ENCODE measurements at places on chromosomes 2 and 18.

GRCh38 chr2:160967523-160967922 lies 192.7 kb upstream of the TANK start:
- H3K36me3 ChIP-seq: no peaks in the 10 kb centered on the region
- H3K4me1 ChIP-seq: no peaks in the 10 kb centered on the region
- H3K4me3 ChIP-seq: no peak overlapping the region
- no peak for DNase-seq
- H3K27ac ChIP-seq: no peak overlapping the region

DNA sequence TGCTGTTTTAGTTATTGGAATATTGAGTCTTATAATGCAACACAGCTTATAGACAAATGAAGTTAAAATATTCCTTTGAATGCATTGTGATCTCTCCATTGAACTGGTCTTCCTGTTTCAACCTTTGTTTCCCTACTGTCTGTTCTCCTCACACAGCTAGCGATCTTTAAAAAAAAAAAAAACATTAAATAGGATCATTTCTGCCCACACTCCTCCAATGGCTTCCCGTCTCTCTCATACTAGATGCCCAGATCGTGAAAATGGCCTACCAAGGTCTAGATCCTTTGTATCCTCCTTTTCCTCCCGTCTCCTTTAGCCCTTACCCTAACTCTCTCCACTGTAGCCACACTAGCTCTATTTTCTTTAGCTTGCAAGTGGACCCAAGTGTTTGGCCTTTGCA lies 2.4 kb downstream of the FAM171B start:
- no peak overlapping the region for H3K4me3 ChIP-seq
- no peaks in the 10 kb centered on the region for H3K36me3 ChIP-seq
- no peak overlapping the region for H3K27ac ChIP-seq
- no peak for DNase-seq

DNA sequence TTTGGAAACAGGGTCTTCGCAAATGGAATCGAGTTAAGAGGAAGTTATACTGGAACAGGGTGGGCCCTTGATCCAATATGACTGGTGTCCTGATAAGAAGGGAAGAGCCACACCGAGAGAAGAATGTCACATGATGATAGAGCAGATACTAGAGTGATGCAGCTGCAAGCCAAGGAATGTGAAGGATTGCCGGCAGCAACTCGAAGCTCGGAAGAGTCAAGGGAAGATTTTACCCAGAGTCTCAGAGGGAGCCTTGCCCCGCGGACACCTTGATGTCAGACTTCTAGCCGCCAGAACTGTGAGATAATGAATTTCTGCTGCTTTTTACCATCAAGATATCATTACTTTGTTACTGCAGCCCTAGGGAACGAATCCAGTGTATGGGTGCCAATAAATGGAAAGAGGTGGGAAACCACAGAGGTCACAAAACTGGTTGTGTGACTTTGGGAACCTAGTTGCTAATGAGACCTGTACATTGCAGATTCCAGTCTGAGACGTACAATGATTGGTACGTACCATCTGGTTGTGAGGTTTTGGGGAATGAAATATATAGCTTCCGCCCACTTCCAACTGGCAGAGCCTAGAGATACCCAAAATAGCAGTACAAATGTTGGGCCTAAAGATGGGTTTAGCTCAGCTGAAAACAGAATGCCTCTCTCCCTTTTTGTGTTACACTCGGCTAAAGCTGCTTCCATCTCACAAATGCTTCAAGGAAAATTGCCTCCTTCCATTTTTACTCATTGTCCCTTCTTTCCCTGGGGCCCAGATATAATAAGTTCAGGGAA lies 28.6 kb upstream of the VWA3B start:
- H3K4me3 ChIP-seq: no peak overlapping the region
- DNase-seq: no peak
- no peaks in the 10 kb centered on the region for H3K4me1 ChIP-seq
- peaks cover 16% of the 10 kb centered on the region for H3K27me3 ChIP-seq
- no peak overlapping the region for H3K27ac ChIP-seq
- H3K36me3 ChIP-seq: peaks cover 2% of the 10 kb centered on the region

- DNase-seq: peak; percentile 79
- peaks cover 4% of the 10 kb centered on the region for H3K4me1 ChIP-seq
- H3K36me3 ChIP-seq: peaks cover 9% of the 10 kb centered on the region
- peak overlapping the region; percentile 64 for H3K4me3 ChIP-seq
- H3K27me3 ChIP-seq: peaks cover 13% of the 10 kb centered on the region
These were observed 27.2 kb upstream of the PTPN2 start for GRCh38 chr18:12911025-12911928.

DNA sequence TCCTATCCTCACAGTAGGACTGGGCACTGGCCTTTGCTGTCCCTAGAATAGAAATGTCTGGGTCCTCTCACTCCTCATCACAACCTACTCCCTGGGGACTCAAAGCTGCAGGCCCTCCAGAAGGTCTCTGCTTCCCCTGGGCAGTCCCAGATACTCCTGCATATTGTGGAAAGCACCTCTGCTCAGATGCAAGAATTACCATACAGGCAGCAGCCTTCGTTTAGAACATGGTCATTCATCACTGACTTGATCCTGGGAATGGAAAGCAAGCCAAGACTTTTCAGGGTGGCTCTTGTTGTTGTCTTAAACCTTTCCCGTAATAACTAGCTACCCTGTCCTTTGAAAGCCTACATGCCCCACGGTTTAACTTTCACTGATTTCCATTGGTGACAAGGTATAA lies 53.1 kb upstream of the NPAS2 start:
- no peak for DNase-seq
- H3K4me3 ChIP-seq: no peak overlapping the region
- H3K4me1 ChIP-seq: no peaks in the 10 kb centered on the region
- no peaks in the 10 kb centered on the region for H3K36me3 ChIP-seq

GRCh38 chr2:28357948-28358667 lies 34.5 kb upstream of the FOSL2 start:
- H3K27me3 ChIP-seq: peaks cover 4% of the 10 kb centered on the region
- H3K4me1 ChIP-seq: peaks cover 37% of the 10 kb centered on the region
- no peak overlapping the region for H3K4me3 ChIP-seq
- H3K27ac ChIP-seq: peak overlapping the region; percentile 99
- DNase-seq: no peak
- no peaks in the 10 kb centered on the region for H3K36me3 ChIP-seq

DNA sequence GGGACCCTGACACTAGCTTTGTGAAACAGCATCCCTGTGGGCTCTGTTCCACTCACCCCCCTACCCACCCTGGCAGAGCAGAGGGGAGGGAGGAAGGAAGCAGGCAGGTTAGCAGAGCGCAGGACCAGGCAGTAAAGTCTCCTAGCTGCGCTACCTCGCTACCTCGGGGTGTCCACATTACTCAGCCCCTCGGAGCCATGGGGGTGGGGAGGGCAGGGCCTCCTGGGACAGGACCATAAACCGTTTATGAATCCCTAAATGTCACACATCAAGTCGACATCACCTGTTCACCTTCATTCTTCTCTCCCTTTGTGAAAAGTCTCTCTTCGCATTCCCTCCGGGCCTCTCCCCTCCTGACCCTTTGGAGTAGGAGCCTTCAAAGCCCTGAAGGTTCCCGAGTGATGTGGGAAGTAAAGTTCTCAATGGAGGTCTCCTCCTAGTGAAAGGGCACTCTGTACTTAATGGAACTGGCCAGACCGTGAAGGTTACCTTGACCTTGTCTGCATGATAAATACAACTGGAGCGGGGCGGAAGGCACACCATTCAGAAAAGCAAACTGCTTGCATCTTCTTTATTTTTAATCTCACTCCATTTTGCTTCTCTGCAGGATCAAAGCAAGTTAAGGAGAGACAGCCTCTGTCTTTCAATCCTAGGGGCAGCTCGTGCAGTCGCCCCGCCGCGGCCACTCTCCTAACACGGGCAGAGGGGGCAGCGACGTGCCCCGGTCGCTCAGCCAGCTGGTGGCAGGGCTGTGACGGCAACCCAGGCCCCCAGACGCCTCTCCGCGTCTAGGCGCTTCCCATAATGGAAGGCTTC lies 23.7 kb upstream of the SMAD7 start:
- H3K36me3 ChIP-seq: peaks cover 1% of the 10 kb centered on the region
- peaks cover 10% of the 10 kb centered on the region for H3K4me1 ChIP-seq
- H3K27me3 ChIP-seq: peaks cover 59% of the 10 kb centered on the region
- H3K4me3 ChIP-seq: peak overlapping the region; percentile 72

DNA sequence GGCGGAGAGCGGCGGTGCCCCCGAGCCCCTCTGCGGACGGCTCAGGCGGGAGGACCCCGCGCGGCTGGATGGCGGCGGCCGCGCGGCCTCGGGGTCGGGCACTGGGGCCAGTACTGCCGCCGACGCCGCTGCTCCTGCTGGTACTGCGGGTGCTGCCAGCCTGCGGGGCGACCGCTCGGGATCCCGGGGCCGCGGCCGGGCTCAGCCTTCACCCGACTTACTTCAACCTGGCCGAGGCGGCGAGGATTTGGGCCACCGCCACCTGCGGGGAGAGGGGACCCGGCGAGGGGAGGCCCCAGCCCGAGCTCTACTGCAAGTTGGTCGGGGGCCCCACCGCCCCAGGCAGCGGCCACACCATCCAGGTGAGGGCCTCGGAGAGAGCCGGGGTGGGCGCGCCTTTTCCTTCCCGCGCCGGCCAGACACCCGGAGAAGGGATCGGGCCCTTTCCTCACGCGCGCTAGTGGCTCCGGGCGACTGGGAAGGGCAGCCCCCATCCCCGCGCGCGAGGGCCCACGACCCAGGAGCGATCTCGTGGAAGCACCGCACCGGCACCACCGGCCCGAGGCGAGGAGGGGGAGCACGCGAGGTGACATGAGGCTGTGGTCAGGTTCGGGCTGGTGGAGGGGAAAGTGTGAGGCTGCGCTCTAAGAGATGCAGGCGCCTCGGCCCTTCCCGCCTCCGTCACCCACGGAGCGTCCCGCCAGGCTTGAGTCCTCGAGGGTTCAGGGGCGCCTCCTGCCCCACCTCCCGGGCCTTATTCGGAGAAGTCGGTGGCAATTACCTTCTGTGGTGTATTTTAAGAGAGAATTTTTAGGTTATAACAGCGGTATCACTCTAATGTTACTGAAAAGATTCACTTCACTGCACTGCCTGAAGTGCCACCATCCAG lies 607 bp downstream of the LAMA3 start:
- H3K27ac ChIP-seq: no peak overlapping the region
- peaks cover 65% of the 10 kb centered on the region for H3K27me3 ChIP-seq
- peak overlapping the region; percentile 30 for H3K4me3 ChIP-seq
- peak; percentile 61 for DNase-seq
- H3K36me3 ChIP-seq: no peaks in the 10 kb centered on the region
- H3K4me1 ChIP-seq: peaks cover 10% of the 10 kb centered on the region

- no peaks in the 10 kb centered on the region for H3K4me1 ChIP-seq
- no peak overlapping the region for H3K27ac ChIP-seq
- no peaks in the 10 kb centered on the region for H3K36me3 ChIP-seq
- no peak for DNase-seq
These were observed 256.3 kb upstream of the PKDCC start for GRCh38 chr2:41791523-41791922.

DNA sequence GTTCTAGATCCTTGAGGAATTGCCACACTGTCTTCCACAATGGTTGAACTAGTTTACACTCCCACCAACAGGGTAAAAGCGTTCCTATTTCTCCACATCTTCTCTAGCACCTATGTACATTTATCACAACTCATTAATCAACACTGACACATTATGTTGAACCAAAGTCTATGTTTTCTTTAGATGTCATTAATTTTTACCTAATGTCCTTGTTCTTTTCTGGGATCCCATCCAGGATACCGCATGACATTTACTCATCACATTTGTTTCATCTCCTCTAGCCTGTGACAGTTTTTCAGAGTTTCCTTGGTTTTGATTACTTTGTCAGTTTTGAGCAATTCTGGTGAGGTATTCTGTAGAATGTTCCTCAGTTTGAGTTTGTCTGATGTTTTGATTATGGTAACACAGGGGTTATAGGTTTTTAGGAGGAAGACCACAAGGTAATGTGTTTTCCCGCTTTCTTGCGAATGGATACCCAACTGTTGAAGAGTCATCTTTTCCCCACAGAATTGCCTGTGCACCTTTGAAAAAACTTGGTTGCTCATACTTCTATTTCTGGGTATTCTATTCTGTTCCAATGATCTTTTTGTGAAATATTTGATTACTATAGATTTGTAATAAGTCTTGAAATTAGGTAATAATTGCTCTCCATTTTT lies 3.0 kb upstream of the UGT1A9 start:
- H3K4me3 ChIP-seq: no peak overlapping the region
- H3K36me3 ChIP-seq: peaks cover 1% of the 10 kb centered on the region
- no peaks in the 10 kb centered on the region for H3K4me1 ChIP-seq
- H3K27ac ChIP-seq: no peak overlapping the region
- H3K27me3 ChIP-seq: peaks cover 15% of the 10 kb centered on the region
- no peak for DNase-seq

GRCh38 chr2:47359375-47359868 lies 43.5 kb upstream of the MSH2 start:
- H3K27ac ChIP-seq: no peak overlapping the region
- no peak overlapping the region for H3K4me3 ChIP-seq
- DNase-seq: no peak
- H3K27me3 ChIP-seq: peaks cover 4% of the 10 kb centered on the region
- H3K36me3 ChIP-seq: no peaks in the 10 kb centered on the region
- no peaks in the 10 kb centered on the region for H3K4me1 ChIP-seq

GRCh38 chr18:46291149-46291548 lies 187.0 kb downstream of the HAUS1 start:
- H3K4me1 ChIP-seq: peaks cover 2% of the 10 kb centered on the region
- H3K4me3 ChIP-seq: no peak overlapping the region
- no peaks in the 10 kb centered on the region for H3K27me3 ChIP-seq
- DNase-seq: no peak
- no peaks in the 10 kb centered on the region for H3K36me3 ChIP-seq

DNA sequence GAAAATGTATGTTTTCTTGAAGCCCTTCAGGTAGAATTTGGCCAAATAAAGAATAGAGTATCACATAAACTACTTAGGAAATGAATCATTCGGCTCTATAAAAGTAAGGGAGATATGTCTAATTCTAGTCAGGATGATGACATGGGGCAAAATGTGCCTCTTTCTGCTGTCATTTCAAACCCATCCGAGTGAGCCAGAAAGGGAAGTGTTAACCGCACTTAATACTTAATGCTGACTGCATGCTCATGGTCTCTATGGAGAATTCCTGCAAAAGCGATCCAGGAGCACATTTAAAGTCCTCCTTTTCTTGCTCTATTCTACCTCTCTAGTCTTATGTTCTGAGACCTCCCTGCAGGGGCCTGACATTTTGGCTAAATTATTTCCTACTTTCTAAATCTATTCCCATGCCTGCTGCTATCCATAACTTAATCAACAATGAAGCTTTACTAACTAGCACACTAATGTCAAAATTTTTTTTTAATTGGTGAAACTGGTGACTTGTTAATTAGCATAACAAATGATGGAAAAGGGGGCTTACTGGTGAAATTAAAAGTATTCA lies 127.4 kb downstream of the CDC42EP3 start:
- H3K27me3 ChIP-seq: peaks cover 12% of the 10 kb centered on the region
- no peak overlapping the region for H3K27ac ChIP-seq
- no peaks in the 10 kb centered on the region for H3K4me1 ChIP-seq
- H3K4me3 ChIP-seq: no peak overlapping the region
- H3K36me3 ChIP-seq: no peaks in the 10 kb centered on the region

- no peak for DNase-seq
- H3K36me3 ChIP-seq: peaks cover 1% of the 10 kb centered on the region
- peaks cover 2% of the 10 kb centered on the region for H3K27me3 ChIP-seq
- no peak overlapping the region for H3K27ac ChIP-seq
- H3K4me1 ChIP-seq: no peaks in the 10 kb centered on the region
- H3K4me3 ChIP-seq: no peak overlapping the region
These were observed 95.3 kb downstream of the GALR1 start for GRCh38 chr18:77344786-77345500.

Measured in activated naive CD8-positive, alpha-beta T cell treated with anti-CD3 and anti-CD28 coated beads, Interleukin-2, amount 10 ng/mL, durations not matched to agents 7 days and 5 days (primary cell).